ENCODE measurements at places on chromosomes 12 and 14.

- peak; percentile 61 for DNase-seq
Observed at GRCh38 chr12:107759410-107759809, 1.5 kb downstream of the PRDM4 start.

DNA sequence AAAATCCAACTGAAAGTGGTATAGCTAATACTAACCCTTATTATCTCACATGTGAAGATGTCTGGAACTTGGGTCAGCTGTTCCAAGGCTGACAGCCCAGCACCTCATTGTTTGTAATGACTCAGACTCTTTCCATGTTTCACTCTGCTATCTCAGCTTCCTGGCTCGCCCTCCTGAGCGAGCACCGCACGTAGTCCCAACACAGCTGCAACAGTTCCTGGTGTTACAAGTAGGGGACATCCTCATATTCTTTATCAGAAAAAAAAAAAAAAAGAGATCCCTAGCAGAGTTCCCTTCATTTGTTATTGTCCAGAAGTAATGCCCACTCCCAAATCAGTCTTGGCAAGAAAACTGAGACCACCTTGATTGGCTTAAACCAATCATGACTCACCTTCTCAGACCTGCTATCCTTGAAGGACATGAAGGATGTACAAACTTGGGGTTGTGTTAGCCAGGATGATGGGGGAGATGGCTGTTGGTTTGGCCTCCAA is 92.5 kb downstream of the ADCK1 start:
- no peak for DNase-seq

GRCh38 chr12:52759695-52760094 is 17.4 kb downstream of the KRT76 start:
- no peak for DNase-seq

GRCh38 chr14:93944348-93945069 is 17.4 kb downstream of the FAM181A start:
- no peak for DNase-seq

DNA sequence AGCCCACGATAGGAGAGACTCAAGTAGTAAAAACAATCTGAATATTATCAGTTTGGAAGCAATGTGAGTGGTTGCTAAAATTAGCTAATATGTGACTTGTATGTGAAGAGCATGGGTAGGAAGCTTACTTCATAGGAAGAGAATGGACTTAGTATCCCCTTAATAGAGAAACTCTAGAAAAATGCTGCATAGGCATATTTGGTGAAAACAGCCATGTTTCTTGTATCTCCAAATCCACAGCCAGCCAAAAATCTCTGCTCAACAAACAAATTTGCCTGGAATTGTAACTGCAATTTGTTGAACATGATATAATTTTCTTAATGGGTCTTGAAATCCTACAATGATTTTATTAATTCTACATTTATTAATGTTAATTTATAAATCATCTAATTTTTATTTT is 1252.9 kb upstream of the TMEM132C start:
- DNase-seq = no peak

- no peak for DNase-seq
Observed at GRCh38 chr12:49030714-49031572, 12.4 kb upstream of the PRKAG1 start.

DNA sequence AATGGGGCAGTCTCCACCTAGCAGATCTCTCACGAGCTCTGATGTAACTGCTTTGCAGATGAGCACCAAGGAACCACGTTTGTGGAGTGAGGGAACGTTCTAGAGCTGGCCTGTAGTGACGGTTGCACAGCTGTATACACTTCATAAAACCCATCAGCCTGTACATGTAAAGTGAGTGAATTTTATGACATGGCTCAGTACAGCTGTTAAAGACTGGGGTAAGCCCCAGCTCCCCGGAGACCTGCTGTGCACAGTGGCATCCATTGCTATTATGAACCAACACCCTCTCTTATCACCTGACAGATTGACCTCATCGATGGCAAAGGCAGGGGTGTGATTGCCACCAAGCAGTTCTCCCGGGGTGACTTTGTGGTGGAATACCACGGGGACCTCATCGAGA is 20.6 kb downstream of the KMT5A start:
- DNase-seq = no peak

GRCh38 chr14:77882098-77882497 is 82.2 kb downstream of the ADCK1 start:
- no peak for DNase-seq

DNA sequence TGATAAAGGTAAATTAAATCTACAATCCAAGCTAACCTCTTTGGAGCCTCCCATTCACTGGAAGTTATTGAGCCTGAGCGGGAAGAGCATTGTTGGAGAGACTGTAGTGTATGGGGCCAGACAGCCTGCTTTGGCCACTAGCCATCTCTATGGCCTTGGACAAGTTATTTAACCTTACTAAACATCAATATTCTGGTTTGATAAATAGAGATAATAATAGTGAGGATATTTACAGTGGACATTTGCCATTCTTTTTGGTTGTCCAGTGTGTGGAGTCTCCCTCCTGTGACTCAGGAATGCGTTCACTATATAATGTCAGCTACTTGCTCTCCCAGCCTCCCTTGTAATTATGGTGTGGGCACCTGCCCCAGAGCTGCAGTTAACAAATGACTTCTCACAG is 216.1 kb downstream of the SLC38A4 start:
- DNase-seq = no peak

DNA sequence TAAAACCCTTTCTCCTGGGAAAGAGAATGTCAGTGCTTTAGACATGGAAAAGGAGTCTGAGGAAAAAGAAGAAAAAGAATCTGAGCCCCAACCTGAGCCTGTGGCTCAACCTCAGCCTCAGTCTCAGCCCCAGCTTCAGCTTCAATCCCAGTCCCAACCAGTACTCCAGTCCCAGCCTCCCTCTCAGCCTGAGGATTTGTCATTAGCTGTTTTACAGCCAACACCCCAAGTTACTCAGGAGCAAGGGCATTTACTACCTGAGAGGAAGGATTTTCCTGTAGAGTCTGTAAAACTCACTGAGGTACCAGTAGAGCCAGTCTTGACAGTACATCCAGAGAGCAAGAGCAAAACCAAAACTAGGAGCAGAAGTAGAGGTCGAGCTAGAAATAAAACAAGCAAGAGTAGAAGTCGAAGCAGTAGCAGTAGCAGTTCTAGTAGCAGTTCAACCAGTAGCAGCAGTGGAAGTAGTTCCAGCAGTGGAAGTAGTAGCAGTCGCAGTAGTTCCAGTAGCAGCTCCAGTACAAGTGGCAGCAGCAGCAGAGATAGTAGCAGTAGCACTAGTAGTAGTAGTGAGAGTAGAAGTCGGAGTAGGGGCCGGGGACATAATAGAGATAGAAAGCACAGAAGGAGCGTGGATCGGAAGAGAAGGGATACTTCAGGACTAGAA is 6.1 kb downstream of the PNN start:
- no peak for DNase-seq

- no peak for DNase-seq
Observed at GRCh38 chr12:106973545-106973944, 13.4 kb downstream of the MTERF2 start.

- DNase-seq = no peak
Observed at GRCh38 chr12:56995930-56996496, 10.3 kb downstream of the ZBTB39 start.

GRCh38 chr12:90712671-90713070 is 242.3 kb downstream of the CCER1 start:
- no peak for DNase-seq

DNA sequence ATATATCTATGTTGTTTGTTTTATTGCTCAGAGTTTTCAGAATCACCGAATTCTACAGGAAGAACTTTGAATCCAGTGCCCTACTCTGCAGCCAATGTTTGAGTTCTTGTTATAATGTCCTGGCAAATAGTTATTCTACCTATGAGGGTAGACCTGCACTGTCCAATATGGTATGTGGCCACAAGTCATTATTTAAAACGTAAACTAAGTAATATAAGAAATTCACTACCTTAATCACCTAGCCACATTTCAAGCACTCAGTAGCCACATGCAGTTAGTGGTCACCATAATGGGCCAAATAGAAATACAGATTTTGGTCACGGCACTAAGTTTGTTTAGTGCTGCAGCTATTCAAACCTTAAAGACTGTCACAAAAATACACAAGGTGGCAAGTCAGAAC is 26.4 kb downstream of the GNPTAB start:
- no peak for DNase-seq

Measured in activated CD8-positive, alpha-beta memory T cell treated with anti-CD3 and anti-CD28 coated beads, Interleukin-2, amount 10 ng/mL, durations not matched to agents 7 days and 5 days (primary cell).